ENCODE measurements at places on chromosomes 7 and 10. TPM values are rescaled to one million over a fixed set of nuclear protein-coding genes. Genes with fewer than 3 reads are reported as not detected.
A peak's percentile ranks its signal among the peaks of the same experiment; 100 is the strongest.

- no peak for DNase-seq
Observed at GRCh38 chr10:68302503-68302823, 29.4 kb upstream of the HNRNPH3 start.

- DNase-seq: no peak
Observed at GRCh38 chr10:61580608-61581007, 82.1 kb upstream of the CABCOCO1 start.

DNA sequence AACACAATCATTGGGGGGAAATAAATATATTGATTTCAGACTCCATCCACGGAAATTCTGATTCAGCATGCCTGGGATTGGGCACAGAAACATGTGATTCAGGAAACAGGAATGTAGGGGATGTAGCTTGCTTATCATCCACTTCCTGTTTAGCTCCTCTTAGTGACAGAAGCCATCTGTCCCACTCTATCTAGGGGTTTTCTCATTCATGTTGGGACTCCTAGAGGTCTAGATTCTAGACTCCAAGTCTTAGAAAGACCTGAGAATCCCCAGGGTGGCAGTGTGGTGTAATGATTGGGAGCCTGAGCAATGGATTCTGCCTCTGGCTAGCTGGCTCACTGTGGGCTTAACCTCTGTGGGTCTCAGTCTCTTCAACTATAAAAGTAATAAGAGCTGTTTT, 67.9 kb downstream of the CDK1 start:
- no peak for DNase-seq

GRCh38 chr10:101060951-101061623, 702 bp upstream of the KAZALD1 start:
- peak; percentile 91 for DNase-seq

- DNase-seq: no peak
Observed at GRCh38 chr10:124126145-124126982, 33.0 kb upstream of the CHST15 start.

GRCh38 chr10:132654708-132655661, 117.4 kb downstream of the INPP5A start:
- DNase-seq: no peak

- no peak for DNase-seq
Observed at GRCh38 chr7:105336009-105336408, 52.7 kb downstream of the SRPK2 start.

GRCh38 chr10:50410066-50410811, 158.9 kb upstream of the ASAH2 start:
- no peak for DNase-seq

- DNase-seq: no peak
Observed at GRCh38 chr7:105267244-105267643, 121.5 kb downstream of the SRPK2 start.

- no peak for DNase-seq
Observed at GRCh38 chr10:121577568-121577967, 20.7 kb downstream of the FGFR2 start.

Gene SORCS1
- 19.8 TPM for polyA plus RNA-seq

Gene ATRNL1
- polyA plus RNA-seq: 22.5 TPM

Gene SUN1
- polyA plus RNA-seq: 160 TPM

Gene VENTX
- polyA plus RNA-seq: 0.34 TPM

Gene OGDH
- polyA plus RNA-seq: 90.8 TPM
